CD4-positive, alpha-beta T cell (primary cell): ENCODE measurements at places on chromosomes 1 and 21.

DNA sequence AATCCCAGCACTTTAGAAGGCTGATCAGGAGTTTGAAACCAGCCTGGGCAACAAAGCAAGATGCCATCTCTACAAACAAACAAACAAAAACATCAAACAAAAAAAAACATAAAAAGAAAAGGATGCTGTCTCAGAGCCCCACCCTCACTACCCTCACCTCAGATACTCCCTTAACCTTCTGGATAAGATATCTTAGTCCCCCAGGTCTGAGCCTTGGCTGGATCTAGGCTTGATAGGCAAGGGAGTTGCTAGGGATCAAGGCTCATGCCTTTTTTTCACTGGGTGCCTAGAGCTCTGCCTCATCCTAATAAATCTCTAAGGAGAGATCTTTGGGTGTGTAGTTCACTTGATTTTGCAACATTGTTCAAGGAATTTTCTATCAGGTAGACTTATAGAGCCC lies 7.4 kb downstream of the HDAC1 start:
- peaks cover 50% of the 10 kb centered on the region for H3K36me3 ChIP-seq
- DNase-seq: no peak
- no peaks in the 10 kb centered on the region for H3K27me3 ChIP-seq
- H3K4me3 ChIP-seq: no peak overlapping the region
- H3K4me1 ChIP-seq: peaks cover 54% of the 10 kb centered on the region
- H3K27ac ChIP-seq: peak overlapping the region; percentile 15

- peak overlapping the region; percentile 93 for H3K27ac ChIP-seq
- no peaks in the 10 kb centered on the region for H3K27me3 ChIP-seq
- H3K4me3 ChIP-seq: no peak overlapping the region
- peaks cover 57% of the 10 kb centered on the region for H3K4me1 ChIP-seq
Observed at GRCh38 chr1:116738673-116739370, 15.4 kb upstream of the CD2 start.

DNA sequence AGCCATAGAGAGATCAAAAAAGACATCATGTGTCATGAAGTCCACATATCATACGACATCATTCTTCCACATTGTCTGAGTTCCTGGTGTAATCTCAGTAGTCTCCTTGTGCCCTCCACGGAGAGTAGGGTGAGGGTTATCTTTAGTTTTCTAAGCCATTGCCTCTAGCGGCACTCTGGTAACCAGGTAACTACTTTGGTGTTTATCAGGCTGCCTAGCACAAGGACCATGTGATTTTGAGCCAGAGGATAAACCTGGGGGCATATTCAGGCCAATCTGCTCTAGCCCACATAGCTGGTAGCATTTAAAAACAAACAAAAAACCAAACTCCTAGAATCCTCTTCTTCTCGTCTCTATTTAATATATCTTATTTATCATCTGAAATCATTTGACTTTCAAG lies 147.4 kb downstream of the GDAP2 start:
- H3K36me3 ChIP-seq: no peaks in the 10 kb centered on the region
- H3K27me3 ChIP-seq: no peaks in the 10 kb centered on the region
- DNase-seq: no peak
- no peaks in the 10 kb centered on the region for H3K4me1 ChIP-seq

- H3K4me1 ChIP-seq: no peaks in the 10 kb centered on the region
- no peaks in the 10 kb centered on the region for H3K27me3 ChIP-seq
- no peak overlapping the region for H3K4me3 ChIP-seq
- no peak for DNase-seq
- H3K36me3 ChIP-seq: no peaks in the 10 kb centered on the region
Observed at GRCh38 chr1:115426956-115427355, 88.9 kb upstream of the NGF start.

DNA sequence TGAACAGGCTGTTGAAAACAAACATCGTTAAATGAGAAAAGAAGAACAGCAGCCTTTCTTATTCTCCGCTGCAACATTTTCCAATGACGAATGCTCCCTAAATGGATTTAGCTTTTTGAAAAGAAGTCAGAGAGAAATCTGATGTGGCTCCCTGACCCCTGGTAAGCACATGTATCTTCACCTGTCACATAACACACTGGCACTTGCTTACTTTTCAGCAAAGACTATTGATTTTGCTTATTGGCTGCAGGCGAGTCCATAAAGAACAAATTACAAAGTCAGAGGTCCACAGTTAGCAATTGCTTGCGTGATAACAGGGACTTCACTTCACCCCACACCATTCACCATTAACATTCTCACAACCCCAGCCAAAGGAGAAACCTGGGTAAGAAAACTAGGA lies 362.8 kb downstream of the GPATCH2 start:
- no peaks in the 10 kb centered on the region for H3K27me3 ChIP-seq
- H3K27ac ChIP-seq: no peak overlapping the region
- no peak for DNase-seq
- no peaks in the 10 kb centered on the region for H3K4me1 ChIP-seq
- no peak overlapping the region for H3K4me3 ChIP-seq

- H3K27me3 ChIP-seq: no peaks in the 10 kb centered on the region
- H3K27ac ChIP-seq: no peak overlapping the region
- peaks cover 16% of the 10 kb centered on the region for H3K4me1 ChIP-seq
- no peak for DNase-seq
Observed at GRCh38 chr1:206680279-206680678, 4.4 kb upstream of the MAPKAPK2 start.

- H3K36me3 ChIP-seq: peaks cover 10% of the 10 kb centered on the region
- H3K4me3 ChIP-seq: no peak overlapping the region
- no peak for DNase-seq
- peaks cover 16% of the 10 kb centered on the region for H3K4me1 ChIP-seq
Observed at GRCh38 chr1:109161858-109162606, 48.1 kb downstream of the ELAPOR1 start.
